ENCODE measurements at places on chromosomes 16 and 17.

GRCh38 chr17:41787021-41787418 lies 509 bp upstream of the JUP start:
- DNase-seq: no peak

DNA sequence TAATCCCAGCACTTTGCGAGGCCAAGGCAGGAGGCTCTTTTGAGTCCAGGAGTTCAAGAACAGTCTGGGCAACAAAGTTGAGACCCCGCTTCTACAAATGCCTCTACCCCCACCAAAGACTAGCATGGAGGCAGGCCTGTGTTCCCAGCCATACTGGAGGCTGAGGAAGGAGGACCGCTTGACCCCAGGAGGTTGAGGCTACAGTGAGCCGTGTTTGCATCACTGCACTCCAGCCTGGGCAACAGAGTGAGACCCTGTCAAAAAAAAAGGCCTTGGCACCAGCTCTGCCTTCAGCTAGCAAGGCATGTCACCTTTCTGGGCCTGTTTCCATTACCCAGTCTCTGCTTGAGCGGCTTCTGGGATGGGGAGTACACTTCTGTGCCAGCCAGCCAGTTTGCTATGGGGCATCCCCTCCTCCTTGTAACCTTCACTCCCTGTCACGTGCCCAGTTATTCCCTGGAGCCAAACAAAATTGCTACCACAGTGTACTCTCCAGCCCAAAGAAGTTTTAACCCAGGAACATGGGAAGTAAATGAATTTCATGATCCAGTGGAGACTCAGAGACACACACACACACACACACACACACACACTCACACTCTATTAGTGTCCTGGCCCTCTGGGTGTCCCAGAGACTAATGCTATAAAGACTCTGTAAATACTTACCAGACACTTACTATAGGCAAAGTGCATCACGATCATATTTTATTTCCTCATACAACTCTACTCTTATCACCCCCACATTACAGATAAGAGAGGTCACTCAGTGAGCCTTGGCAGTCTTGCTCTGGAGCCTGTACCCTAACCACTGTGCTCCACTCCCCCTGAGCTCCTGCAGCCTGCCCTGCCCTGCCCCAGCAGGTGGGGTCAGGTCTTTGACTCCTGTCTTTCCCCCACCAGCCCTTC lies 2.5 kb downstream of the CISD3 start:
- no peak for DNase-seq

- DNase-seq: peak; percentile 45
Observed at GRCh38 chr16:53546988-53547391, 44.0 kb upstream of the AKTIP start.

DNA sequence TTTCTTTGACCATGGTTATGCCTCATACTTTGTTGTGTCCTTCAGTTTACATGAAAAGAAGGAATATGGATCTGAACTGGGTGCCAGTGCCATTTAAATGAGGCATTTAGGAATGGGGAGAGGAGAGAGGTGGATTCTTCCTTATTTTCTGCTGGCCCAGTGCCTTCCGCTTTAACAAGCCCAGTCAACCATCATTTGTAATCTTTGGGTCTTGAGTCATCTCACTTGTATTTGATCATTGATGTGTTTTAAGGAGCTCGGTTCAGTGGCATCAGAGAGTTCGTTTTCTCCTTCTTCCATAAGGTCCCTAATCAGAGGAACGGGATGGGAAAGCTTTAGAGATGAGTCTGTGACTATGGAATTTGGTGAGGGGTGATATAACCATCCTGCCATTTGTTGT lies 334.9 kb downstream of the WWOX start:
- no peak for DNase-seq

GRCh38 chr17:40265337-40265736 lies 22.3 kb upstream of the CDC6 start:
- DNase-seq: no peak

Measured in muscle of leg (tissue), 16 donors.